H1 (cell line): ENCODE measurements at places on chromosomes 7 and 10.

DNA sequence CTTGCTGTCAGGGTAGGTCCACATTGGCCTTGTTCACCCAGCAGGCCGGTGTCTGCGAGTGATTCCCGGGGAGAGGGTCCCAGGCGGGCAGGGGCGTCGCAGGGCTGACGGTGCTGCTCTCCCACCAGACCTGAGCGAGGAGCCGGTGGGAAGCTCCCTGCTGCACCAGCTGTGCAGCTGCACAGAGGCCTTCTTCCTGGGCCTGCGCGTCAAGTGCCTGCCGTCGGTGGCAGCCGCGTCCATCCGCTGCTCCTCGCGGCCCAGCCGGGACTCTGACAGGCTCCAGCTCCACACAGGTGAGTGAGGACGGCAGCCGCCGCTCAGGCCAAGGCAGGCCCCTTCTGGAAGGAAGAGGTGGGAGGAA lies 14.6 kb downstream of the AMZ1 start:
- no peak for DNase-seq

DNA sequence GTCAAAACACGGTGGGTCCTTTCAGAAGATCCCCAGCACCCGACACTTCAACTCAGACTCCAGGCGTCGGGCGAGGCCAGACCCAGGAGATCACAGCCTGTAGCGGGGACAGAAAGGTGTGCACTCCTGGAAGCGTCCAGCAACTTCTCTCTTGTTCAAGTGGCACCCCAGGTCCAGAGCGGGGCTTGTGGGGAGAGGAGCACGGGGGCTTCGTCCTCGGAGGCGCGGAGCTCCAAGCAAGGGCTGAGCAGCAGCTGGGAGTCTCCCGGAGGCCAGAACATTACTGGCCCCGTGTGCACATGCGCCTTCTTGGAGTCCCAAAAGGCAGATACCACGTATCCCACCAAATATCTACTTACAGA lies 54.9 kb downstream of the ZRANB1 start:
- peak; percentile 40 for DNase-seq

- no peak for DNase-seq
Observed at GRCh38 chr10:96768136-96768535, 47.8 kb upstream of the PIK3AP1 start.

DNA sequence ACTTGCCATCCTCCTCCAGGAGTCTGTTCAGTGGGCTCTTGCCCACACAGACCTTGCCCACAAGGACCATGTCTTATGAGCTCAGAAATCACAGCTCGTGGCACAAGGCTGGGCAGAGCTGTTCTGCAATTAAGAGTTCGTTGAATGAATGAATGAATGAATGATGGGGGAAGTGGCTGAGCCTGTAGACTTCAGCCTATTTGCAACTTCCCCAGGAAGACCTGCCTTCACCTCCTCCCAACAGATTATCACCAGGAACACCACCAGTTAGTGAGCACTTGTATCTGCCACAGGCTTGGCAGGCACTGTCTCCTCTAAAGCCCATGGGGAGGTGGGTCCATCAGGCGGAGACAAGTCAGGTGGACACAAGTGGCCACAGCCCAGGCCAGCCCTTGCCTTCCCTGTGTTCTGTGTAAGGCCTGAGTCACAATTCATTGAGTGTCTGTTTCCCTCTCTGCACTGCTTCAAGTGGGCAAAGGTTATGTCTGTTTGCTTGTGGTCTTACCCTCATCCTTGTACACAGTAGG lies 1.8 kb upstream of the FGF8 start:
- no peak for DNase-seq

GRCh38 chr7:137262599-137262998 lies 80.9 kb downstream of the PTN start:
- no peak for DNase-seq

- no peak for DNase-seq
Observed at GRCh38 chr10:121324678-121325213, 273.5 kb downstream of the FGFR2 start.

DNA sequence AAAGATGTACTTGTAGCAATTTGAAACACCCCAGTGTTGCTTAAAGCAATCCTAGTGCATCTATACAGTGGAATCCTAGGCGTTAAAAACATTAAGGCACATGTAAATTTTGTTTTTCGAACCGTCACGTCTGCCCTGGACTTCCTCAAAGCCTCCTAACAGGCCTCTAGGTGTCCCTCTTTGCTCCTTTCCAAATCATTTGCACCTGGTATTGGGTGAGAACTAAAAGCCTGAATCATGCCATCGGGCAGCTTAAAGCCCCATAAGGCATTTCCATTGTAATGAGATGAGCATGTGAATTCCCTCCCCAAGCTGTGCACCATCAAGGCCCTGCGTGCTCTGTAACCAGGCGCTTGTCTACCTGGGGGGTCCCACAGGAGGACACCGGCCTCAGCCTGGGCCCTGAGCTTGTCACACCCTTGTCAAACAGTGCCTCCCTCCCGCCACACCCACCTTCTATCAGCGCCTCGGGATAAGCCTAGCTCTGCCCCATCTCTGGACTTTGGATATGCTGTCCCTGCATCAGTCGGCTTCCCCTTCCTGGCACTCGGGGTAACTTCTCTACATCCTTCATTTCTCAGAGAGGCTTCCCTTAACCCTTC lies 89.2 kb downstream of the WDR11 start:
- DNase-seq, result no peak

GRCh38 chr10:77210645-77211044 lies 427.0 kb downstream of the KCNMA1 start:
- DNase-seq, result no peak
